ENCODE measurements at places on chromosomes 4 and X. TPM values are rescaled to one million over a fixed set of nuclear protein-coding genes. Genes with fewer than 3 reads are reported as not detected.

DNA sequence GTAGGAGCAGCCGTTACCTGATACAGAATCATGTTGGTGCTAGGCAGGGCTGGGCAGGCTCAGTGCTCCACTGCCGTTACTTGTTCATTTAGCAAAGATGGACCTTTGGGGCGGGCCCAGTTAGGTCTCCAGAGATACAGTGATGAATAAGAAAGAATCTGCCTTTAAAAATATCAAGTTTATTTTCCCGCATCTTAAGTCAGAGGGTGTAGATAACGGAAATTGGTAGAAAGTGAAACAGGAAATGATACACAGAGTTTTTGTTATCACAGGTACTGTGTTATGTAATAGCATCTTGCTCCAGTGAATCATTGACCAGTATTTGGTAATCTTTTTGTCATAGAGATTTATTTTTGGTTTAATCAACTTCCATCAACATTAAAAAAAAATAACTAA lies 5.5 kb downstream of the TMEM131L start:
- no peak for DNase-seq

Gene ZNF81
- total RNA-seq, result 4.4 TPM

- DNase-seq, result no peak
These were observed 9.3 kb downstream of the MXD4 start for GRCh38 chr4:2252530-2253091.

DNA sequence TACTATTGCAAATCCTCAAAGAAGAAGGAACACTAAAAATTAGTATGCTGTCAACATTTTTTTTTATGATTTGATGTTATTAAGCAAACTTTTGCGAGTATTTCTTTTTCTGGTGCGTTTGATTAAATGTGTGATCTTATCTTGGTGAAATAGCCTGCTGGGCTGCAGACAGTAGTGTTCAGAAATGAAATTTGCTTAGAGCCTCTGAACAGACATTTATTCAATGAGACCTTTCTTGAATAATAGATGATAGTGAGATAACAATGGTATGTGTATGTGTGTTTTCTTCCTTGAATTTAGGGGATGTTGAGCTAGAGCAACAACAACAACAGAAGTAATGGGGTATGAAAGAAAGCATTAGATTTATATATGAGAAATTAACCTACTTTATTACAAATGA lies 12.7 kb downstream of the ADGRL3 start:
- DNase-seq, result no peak

GRCh38 chr4:147336252-147336651 lies 144.6 kb upstream of the EDNRA start:
- DNase-seq, result no peak

Gene GPM6B
- total RNA-seq, result 0.98 TPM

Gene FGA
- total RNA-seq, result not detected

Gene MAGEB17
- total RNA-seq, result 0.58 TPM

Gene HTN1
- total RNA-seq, result not detected

DNA sequence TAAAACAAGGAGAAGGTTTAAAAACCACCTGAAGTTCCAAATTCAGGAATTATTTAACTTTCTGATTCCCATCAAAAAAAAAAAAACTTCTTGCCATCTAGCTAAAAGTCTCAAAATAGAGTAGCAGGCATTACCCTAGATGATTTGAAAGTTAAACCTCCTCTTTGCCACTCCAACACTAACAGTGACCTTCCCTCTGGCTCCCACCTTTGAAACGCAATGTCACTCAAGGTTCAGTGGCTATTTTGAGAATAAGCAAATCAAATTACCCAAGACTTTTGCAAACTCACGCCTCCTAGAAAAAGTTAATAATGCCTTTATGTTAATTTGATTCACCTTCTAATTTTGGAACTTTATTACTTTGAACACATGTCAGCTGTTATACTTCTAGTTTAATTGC lies 103.2 kb downstream of the ARHGAP6 start:
- no peak for DNase-seq

DNA sequence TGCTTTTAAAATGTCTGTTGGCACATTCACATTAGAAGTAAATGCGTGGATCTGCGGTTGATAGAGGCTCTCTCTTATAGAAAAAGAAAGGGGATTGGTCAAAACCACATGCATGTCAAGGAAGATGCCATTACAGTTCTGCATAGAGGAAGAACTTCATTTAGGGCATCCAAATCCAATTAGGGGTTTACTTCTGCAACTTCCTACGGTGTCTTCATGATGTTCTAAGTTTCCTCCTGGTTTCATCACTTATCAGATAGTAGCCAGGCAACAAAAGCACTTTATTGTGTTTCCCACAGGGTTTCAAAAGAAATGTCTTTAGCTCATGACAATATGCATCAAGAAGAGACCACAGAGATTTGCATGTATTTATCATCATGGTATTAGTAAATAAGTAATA lies 136.0 kb upstream of the HPGD start:
- DNase-seq, result no peak

- peak; percentile 42 for DNase-seq
These were observed 20.8 kb downstream of the IRF2 start for GRCh38 chr4:184453365-184454160.

Gene RPA4
- total RNA-seq, result 3.0 TPM

- peak; percentile 42 for DNase-seq
These were observed 34.6 kb downstream of the FAM9C start for GRCh38 chrX:13009844-13010243.

Gene CC2D2A
- total RNA-seq, result 13.1 TPM

- no peak for DNase-seq
These were observed 68.2 kb upstream of the FAM241A start for GRCh38 chr4:112076919-112077608.

- DNase-seq, result peak; percentile 64
These were observed 9.2 kb upstream of the GYG2 start for GRCh38 chrX:2819345-2820135.

- DNase-seq, result no peak
These were observed 77.4 kb downstream of the TENM3 start for GRCh38 chr4:182320580-182320979.

GRCh38 chrX:40104630-40104984 lies 6.8 kb upstream of the BCOR start:
- peak; percentile 65 for DNase-seq

DNA sequence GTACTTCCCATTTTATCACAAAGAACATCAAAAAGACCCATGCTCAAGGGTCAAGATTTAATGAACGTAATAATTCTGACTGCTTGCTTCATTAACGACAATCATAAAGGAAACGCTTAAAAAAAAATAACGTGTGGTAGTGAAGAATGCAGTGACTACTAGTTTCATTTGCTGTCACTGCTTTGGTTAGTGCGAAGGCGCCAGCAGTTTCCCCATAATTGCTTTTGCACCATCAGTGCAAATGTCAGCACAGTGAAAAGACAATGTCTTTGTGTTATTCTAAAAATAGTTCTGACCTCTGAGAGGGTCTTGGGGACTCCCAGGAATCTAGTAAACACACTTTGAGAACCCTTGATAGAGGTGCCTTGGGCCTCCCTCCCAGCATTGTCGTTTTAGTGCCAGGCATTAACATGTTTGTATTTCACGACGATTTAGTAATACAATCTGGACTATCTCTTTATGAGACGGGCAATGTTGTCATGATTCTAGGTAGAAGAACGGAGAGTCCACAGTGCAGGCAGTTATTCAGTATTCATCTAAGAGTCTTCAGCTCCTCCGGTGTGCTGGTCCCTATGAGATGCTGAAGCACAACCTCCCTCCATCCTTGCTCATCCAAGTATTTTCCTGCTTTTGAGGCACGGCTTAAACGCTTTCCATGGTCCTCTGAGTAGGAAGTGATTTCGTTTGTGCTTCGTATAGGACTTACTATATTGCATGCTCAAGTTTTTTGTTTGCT lies 71.0 kb downstream of the AFF1 start:
- peak; percentile 25 for DNase-seq

GRCh38 chrX:39293203-39293602 lies 491.9 kb downstream of the MID1IP1 start:
- DNase-seq, result no peak

Gene PF4V1
- total RNA-seq, result not detected

Gene SLITRK2
- total RNA-seq, result not detected

GRCh38 chr4:78734441-78735162 lies 41.5 kb upstream of the BMP2K start:
- no peak for DNase-seq

GRCh38 chr4:28167411-28167810 lies 1306.8 kb downstream of the STIM2 start:
- peak; percentile 93 for DNase-seq

DNA sequence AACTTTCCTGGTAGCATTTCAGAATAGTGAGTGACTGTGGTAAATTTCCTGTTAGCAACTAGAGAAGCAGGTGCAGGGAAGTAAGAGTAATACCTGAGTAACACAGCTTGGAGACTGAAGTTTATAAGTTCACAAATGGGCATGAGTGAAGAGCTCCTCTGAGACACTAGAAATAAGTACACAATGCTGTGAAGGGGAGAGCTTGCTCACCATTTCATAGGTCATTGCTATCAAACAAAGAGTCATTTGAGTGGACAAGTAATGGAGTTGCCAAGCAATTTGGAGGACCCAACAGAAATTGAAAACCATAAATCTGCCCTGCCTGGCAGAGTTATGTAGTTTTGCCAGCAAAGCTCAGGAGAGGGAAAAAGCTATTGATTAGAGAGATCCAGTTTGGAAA lies 523.6 kb downstream of the TRAM1L1 start:
- no peak for DNase-seq

DNA sequence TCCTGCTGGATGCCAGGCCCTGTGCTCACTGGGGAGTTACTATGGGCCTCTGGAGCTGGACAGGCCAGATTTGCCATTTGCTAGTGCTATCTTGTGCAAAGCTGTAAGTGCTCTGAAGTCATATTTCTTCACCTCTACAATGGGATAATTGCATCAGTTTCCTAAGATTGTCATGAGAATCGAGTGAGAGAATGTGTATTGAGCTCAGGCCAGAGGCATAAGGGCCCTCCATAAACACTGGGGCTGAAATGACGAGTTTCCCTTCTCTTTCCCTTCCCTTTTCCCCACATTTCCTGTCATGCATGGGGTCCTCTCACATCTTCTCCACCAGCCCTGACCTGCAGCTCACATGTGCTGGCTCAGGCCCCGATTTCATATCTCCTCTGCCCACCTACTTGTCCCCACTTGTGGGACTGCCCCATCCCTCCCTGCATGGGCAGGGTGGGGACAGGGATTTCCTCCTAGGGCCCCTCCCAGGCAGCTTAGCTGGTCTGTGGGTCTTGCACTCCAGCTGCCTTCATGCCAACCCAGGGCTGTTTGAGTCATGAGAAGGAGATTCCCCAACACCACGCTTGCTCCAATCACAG lies 358.8 kb downstream of the MID1IP1 start:
- DNase-seq, result no peak

DNA sequence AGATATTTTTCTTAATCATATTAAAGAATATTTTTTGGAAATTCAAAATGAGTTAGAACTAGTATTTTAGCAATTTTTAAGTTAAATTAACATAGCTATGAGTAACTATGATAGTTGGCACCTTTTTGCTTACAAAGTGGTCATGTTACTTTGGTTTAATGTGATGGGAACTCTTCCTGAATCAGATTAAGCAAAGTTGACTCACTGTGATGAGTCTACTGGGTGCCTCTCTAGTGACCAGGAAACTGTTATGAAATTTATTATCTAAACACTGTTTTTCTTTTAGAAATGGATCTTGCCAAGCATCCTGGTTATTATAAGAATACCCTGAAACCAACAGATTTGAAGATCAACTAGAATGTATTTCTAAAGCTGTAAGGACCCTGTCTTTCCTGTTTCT lies 985.8 kb downstream of the TRAM1L1 start:
- peak; percentile 67 for DNase-seq

GRCh38 chr4:163343604-163344146 lies at the start of gene NPY5R:
Gene NPY5R, plus strand, starts transcription at chr4:163343892. Its CDS starts 6,382 bp downstream, at chr4:163350274.
- no peak for DNase-seq

GRCh38 chrX:46029777-46030176 lies 515.4 kb downstream of the ZNF674 start:
- peak; percentile 88 for DNase-seq

DNA sequence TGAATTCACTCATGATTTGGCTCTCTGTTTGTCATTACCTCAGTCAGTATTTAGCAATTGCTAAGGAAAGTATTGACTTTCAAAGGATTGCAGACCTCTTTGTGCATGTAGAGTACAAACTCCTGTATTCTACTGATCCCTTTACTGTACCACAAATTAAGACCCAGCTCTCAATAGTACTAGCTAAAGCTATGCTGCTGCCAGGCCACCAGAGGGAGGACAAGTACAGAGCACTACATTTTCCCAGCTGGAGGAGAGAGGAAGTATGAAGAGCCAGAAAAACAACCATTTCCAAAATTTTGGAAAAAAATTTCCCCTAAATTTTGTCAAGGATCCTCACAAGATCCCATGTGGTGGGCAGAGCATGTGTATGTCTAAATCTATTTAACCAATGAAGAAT lies 175.0 kb upstream of the MTMR8 start:
- DNase-seq, result no peak

GRCh38 chr4:182869697-182870096 lies 47.5 kb downstream of the DCTD start:
- no peak for DNase-seq

Gene AKAP4
- not detected for total RNA-seq
